ENCODE measurements at places on chromosomes 7 and 10.
A peak's percentile ranks its signal among the peaks of the same experiment; 100 is the strongest.

DNA sequence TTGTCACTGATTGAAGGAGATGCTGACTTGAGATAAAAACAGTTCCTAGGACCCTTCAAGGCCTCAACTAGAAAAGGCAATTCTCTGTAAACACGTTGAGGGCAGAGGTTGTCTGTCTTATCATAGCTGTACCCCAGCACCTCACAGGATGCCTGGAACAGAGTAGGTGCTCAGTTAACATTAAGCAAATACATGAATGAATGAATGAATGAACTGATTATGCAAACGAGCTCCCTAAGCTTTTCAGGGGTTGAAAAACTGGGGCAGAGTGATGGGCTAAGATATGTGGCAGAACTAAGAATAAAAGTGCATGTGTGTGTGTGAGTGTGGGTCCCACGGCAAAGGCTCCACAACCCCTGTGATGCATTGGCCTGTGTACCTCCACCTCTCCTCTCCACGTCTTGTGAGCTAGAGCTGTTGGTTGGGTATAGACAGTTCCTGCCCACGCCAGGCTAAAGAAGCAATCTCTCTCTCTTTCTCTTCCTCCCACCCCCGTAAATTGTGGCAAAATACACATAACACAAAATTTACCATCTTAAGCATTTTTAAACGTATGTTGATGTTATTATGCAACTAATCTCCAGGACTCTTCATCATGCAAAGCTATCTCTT, 20.9 kb upstream of the SMC3 start:
- no peak for DNase-seq

DNA sequence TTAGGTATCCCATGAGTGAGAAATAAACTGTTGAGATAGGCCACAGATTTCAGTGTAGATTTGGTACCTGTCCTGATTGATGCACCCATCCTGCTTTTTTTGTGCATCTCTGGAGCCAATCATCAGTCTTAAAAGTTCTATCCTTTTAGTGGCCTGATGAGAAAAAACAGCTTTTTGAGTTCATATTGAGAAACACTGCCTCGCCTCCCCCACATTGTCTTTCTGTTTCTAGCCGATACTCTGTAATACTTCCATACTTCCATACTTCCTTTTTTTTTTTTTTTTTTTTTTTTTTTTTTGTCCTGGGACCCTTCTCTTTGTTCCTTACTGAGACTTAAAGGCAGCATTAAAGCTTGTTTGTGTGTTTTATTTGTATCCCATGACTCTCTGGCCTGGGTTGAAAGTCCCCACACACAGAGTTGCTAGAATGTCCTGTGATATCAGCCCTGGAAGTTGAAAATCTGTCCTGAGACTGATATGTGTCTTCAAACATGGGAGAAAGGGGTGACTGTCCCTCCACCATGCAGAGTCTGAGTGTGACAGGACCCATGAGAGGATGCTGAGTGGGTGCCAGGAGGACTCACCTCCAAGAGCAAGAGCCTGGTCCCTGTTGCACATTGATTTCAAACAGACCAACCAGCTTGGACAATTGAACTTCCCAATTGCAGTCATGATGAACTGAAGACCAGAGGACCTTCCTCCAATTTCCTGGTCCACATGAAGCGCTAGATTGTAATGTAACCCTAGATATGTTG, 5.7 kb downstream of the ZNF22 start:
- no peak for DNase-seq

GRCh38 chr10:3420527-3421469, 248.2 kb upstream of the PITRM1 start:
- no peak for DNase-seq

- DNase-seq, result no peak
These were observed 66.4 kb upstream of the ARHGAP21 start for GRCh38 chr10:24790073-24790472.

DNA sequence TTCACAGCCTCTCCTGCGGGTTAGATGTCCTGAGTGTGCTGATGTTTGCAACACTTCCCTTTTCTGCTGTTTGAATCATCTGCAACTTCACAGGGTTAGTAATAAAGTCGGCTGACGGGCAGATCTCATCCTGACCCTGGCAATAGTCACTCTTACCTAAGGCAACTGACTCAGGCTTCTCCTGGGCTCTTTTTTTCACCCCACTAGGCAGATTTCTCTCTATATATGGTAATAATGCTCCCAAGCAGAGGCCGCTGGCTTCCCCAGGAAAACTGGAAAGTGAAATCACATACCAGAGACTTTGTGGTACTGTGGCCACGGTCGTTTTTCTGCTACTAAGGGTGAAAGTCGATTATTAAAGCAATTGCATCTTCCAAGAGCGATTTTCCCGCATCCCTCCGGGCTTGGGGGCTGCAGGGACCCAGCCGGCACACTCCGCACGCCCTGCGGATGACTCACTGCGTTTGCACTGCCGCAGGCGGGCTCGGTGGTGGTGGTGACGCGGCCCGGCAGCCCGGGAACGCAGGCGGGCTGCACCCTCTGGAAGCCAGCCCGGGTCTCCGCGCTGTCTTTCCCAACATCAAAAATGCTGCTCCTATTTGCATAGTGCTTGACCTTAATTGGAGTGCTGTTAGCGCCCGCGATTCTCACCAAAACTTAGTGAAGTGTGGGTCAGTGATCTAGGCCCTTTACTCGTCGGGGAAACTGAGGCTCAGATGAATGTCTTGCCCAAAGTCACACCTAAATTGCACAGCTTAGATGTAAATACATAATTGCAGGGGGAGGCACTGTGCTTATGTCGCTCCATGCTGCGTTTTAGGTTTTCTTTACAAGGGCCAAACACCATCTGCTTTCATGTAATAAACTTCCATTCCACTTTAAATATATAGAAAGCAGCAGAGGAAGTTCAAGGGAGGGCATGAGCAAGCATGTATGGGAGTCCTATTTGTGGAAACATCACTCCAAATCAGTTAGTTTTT, 47.6 kb upstream of the ITGB1 start:
- peak; percentile 43 for DNase-seq

- no peak for DNase-seq
These were observed 484.7 kb upstream of the NRP1 start for GRCh38 chr10:33819206-33819605.

Data from NCI-H526 treated with DMSO at 0.1 percent for 48 hours (cell line).